ENCODE measurements at places on chromosomes 1 and 21.

- DNase-seq = no peak
Measured at GRCh38 chr1:169899519-169900217, 6.0 kb upstream of the SCYL3 start.

DNA sequence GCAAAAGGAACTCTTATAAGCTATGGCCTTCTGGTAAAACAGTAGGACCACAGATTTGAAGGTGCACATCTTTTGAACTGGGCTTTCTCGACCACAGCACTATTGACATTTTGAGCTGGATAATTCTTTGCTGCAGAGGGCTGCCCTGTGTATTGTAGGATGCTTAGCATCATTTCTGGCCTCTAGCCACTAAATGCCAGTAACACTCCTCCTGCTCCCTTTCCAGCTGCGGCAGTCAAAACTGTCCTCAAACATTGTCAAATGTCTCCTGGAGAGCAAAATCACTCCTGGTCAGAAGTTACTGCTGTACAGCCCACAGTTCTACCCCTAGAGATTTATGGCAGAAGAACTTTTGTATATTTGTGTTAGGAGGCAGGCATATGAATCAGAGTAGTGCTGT is 836.7 kb downstream of the PLA2G4A start:
- no peak for DNase-seq

DNA sequence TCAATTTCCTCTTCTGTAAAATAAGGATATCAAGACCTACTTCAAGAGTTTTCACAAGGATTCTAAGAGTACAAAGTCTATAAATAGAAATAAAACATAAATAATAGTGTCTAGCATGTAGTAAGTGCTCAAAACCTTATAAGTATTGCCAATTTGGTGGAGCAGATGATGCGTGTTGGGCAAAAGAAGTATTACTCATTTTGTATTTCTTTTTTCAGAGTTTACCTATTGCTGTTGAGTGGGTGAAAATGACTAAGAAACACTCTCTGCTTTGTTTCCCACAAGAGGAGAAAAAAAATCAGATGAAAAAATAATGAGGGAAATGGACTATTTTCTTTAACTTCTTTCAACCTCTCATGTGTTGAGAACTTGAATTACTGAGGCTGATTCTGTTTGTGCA is 103.3 kb upstream of the KCNK2 start:
- no peak for DNase-seq

GRCh38 chr1:184033711-184034167 is 3.8 kb downstream of the COLGALT2 start:
- no peak for DNase-seq

DNA sequence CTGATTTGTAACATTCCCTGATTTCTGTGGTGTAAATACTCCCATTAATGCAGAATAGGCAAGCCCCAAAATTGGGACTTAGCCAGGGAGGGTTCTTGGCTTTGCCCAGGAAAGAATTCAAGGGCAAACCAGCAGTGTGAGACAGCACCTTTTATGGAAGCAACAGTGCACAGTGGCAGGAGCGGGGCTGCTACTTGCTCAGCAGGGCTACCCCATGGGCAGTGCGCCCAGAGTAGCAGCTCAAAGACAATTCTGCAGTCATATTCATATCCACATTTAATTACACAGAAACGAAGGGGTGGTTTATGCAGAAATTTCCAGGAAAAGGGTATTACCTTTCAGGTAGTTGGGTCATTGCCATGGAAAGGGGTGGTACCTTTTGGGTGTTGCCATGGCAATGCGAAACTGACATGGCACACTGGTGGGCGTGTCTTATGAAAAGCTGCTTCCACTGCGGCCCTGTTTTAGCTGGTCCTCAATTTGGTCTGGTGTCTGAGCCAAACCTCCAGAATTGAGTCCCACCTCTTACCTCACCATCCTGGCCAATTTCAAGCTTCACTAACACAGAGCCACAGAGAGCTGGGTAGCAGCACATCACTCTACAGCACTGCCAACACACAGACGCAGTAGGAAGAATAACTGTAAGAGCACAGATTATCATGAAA is 35.9 kb downstream of the FHAD1 start:
- DNase-seq = no peak

DNA sequence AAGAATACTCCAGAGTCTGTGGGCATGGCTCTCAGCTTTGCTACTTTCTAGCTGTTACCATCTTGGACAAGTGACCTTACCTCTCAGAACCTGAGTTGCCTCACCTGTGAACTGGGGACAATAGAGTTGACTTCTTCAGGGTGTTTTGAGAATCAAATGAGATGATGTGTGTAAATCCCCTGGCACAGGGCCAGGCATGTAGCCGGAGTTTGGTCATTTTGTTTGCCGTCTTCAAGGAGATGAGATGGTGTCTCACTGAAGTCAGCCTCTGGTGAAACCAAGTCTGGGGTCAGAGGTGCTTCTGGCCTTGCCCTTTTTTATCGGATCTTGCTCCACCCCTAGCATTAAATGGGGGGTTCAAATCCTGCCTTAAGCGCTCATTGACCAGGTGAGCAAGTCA is 149.2 kb upstream of the TMEM51 start:
- DNase-seq = no peak

GRCh38 chr21:21309510-21309909 is 311.3 kb downstream of the NCAM2 start:
- DNase-seq = no peak

DNA sequence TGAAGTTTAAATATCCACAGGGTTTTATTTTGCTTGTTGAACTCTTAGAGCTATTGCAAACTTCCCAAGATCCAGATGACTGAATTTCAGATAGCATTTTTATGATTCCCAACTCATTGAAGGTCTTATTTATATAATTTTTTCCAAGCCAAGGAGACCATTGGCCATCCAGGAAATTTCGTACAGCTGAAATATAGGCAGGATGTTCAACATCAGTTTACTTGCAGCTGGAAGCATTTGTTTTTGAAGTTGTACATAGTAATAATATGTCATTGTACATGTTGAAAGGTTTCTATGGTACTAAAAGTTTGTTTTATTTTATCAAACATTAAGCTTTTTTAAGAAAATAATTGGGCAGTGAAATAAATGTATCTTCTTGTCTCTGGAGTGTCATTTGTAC is 32.8 kb upstream of the DDR2 start:
- DNase-seq = no peak

DNA sequence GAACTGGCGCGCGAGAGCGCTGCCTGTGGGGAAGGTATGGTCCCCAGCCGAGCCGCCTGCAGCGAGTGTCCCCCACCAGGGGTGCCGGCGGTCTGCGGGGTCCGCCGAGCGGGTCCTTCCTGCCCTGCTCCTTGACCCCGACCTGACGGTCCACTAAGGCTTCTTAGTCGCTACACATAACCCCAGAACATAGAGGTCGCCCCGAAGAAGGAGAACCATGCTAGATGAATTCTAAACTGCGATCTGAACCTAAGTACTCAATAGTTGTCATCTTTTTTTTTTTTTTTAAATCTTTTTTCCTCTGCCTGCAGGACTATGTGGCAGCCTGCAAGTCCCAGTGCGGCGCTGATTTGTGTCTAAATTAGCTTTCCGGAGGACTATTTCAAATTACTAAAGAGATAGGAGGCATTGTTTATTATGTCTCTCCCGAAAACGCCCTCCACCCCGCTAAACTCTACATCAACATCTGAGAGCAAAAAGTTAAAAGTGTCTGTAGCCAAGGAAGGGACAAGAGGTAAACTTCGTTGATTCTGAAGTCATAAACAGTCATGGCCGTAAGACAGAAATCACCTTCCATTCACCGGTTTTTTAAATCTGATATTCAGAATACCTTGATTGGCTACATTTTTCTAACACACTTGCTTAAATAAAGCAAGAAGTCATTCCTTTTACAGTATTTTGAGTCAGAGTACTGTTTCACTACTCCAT is 476 bp downstream of the AXDND1 start:
- DNase-seq = no peak

- no peak for DNase-seq
Measured at GRCh38 chr21:45470087-45470515, 65.1 kb downstream of the COL18A1 start.

DNA sequence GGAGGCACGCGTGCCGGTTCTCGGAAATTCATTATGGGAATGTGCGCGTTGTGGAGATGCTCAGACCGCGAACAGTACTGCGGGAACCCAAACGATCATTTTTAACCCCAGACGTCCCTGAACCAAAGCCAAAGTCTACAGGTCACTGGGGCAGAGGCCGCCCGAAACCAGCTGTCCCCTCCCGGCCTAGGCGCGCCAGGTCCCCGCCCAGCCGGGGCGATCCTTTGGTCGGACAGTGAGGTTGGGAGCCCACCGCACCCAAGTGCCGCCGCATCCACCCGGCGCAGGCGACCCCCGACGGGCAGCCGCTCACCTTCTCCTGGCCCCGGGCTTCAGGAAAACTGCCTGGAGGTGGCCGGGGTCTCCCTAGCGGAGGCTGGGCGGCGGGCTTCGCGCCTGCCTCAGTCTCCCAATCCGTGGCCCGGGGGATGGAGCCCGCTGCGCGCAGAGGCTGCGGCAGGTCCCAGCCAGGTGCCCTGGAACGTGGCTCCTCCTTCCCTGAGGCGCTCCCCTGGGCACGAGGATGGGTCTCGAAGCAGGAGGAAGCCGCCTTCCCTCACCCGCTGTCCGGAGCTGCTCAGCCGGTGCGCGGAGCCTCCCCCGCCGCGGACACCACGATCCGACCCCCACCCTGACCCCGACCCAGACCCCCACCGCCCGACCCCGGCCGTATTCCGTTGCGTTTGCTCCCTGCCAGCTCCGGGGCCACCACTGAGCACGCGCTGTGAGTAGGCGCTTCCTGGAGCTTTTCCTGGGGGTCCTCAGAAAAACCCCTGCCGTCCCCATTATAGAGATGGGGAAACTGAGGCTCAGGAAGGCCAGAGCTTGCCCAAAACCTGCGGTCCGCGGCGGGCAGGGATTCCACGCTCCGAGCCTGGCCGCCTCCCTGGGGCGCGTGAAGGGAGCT is 8.1 kb upstream of the SLX9 start:
- DNase-seq = no peak

- no peak for DNase-seq
Measured at GRCh38 chr1:1916851-1917251, 1.8 kb downstream of the CALML6 start.

DNA sequence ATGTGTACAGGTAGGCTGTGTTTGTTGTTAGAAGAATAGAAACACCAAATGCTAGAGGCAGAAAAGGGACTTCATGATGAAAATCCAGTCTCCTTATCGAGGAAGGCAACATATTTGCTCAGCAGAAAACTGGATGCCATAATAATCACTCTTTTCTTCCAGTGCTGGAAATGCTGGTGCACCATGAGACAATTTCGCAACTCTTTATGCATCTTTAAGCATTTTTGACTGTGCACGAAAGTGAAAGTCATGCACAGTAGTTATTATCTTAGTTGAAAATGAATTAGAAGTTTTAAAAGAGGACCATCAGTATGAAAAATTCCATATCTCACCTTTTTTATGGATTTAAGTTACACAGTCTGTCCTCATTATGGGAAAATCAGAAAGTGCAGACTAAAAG is 29.1 kb downstream of the SMYD2 start:
- DNase-seq = no peak

DNA sequence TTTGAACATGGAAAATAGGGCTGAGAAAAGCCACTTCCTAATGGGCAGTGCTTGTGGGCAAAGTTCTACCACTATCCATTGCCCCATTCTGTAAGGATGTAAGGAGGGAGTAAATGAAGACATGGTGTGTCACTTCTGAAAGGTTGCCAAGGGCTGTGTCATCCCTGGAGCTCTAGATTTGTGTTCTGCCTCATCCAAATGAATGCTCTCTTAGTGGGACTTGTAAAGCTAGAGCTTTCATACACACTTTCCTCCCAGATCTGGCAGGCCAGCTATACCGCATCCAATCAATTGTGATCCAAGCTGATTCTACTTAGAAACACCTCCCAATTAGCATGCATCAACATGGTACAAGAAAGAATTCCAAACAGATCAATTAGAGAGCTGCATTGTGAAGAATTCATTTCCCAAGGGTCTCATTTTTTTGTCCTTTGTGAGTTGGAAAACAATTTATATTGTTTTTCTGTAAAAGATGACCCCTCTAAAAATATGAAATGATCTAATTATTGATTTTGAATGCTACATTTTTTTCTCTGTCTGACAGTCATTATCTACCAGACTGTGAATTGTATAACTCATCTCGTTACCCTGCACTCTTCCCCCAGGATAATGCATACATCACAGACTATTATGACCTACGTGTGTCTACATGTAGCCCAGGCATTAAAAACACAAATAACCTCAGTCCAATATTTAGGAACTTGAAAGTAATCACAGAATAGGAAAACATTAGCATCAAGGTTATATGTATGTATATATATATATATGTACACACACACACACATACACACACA is 117.1 kb upstream of the DUSP10 start:
- DNase-seq = no peak

GRCh38 chr21:35002879-35003722 is 46.0 kb downstream of the RUNX1 start:
- no peak for DNase-seq

DNA sequence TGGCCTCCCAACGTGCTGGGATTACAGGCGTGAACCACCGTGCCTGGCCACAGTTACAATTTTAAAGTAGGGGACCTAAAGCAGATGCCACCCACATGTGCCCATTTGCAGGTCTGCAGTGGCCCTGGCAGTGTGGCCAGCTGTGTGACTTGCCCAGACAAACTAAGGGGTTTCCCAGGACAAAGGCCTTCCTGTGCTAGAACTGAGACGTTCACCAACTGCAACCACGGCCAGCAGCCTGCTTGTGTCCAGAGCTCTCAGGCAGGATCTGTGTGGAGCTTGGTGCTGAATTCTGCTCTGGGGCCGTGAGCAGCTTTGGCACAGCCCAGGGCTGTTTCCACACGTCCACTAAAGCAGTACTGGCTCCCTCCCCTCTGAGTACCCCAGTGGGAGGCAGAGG is 10.6 kb upstream of the PTTG1IP start:
- no peak for DNase-seq

DNA sequence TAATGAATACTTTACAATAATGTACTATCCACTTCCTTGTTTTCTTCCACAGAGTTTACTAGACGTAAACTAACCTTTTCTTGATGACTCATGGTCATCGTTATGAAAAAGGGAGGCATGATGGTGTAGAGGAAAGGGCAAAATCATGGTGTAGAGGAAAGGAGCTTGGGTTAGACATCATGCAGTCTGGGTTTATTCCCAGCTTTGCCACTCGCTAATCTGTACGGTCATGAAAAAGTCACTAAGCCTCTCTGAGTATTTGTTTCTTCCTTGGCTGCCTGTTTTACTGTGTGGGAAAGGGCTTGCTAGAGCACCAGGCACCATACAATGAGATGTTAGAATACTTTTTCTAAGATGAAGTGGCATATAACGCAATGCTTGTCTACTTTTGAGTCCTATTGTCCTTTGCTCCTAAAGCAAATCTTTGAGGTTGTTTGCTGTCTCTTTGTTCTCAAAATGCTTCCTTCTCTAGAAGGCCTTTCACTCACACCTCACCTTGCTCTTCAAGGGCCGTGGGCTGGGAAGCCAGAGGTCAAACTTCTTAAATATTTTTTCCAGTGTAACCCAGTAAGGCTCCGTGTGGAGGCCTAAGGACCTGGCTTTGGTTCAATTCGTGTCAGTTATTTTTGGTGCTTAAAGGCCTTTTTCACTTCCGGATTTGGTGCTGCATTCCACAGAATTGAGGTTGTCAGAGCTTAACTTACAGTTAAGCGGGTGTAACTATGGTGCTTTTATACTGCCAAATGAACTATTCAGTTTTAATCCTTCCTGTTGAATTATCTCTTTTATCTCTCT is 9.9 kb upstream of the ETV3 start:
- no peak for DNase-seq

Data from stimulated activated CD4-positive, alpha-beta T cell treated with anti-CD3 and anti-CD28 coated beads, Interleukin-1b, Interleukin-23, amount 100 ng/mL, for 24 hours (primary cell).